T-cell (primary cell): ENCODE measurements at places on chromosomes 6 and 20.

- no peak for DNase-seq
These were observed 190.4 kb downstream of the OGFRL1 start for GRCh38 chr6:71478834-71479541.

DNA sequence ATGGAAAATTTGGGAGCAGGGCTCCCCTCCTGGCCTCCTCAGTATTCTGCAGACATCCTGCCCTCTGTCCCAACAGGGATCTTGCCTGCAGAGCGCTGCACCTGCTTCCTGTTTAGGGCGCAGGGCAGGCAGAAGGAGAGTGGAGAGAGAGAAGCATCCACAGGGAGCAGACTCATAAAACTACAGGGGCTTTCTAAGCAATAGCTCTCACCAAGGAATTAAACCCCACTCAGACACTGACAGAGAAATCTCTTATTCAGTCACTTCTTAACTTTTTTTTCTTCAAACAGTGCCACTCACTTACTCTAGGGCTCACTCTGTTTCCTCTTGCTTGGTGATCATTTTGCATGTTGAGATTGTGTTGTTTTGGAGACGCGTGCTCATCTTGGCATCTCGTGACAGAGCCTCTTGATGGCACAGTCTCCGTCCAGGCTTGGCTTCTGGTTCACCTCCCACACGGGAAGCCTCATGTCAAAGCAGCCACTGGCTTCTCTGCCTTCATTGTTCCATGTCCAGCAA lies 153.1 kb upstream of the INSM1 start:
- DNase-seq: no peak

DNA sequence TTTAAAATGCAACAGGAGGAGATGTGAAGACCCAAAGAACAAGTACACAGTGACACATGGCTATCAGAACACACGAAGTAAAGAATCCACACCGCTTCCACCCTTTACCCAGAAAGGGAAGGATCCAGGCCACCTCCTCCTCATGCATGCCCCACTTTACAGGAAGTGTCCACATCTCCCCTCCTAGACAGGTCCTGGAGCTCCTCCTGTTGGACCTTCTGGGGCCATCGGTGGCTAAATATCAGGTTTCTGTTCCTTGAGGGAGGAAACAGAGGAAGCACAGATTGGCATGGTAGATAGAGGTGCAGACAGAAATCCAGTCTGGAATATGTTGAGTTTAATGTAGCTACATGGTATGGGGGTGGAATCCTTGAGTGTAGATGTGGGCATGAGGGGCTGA lies 10.9 kb downstream of the NINL start:
- DNase-seq: no peak

- DNase-seq: no peak
These were observed 28.8 kb downstream of the ZNFX1 start for GRCh38 chr20:49248879-49249665.

- DNase-seq: no peak
These were observed 49.4 kb upstream of the TULP1 start for GRCh38 chr6:35562060-35562459.
